ENCODE measurements at places on chromosomes 2 and 18.

DNA sequence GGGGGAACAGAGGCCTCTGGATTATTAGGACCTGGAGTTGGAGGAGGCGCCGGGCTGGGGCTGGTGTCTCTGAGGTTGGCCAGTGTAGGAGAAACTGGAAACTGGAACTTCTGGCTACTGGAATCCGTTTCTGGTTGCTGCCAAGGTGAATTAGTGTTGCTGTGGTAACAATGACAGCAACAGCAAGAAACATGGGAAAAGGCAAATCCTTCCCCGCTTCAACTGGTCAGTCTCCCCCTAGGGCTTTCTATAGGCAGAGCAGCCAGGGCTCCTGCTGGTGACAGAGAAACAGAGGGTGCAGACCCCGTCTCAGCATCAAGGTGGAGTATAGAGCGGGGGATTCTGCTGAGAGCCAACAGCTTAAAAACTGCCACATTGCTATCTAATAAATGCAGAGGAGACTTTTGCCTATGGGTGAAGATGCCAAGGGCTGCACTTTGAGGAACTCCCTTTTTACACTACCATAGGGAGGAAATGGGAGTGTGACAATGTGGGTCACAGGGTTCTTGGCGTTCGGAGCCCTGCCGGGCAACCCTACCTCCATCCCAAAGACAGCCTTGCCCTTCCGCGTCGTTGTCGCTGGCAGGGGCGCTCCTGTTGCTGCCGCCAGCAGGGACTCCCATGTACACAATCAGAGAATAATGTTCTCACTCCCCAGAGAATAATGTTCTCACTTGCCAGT lies 81.4 kb upstream of the CABLES1 start:
- no peak for DNase-seq

DNA sequence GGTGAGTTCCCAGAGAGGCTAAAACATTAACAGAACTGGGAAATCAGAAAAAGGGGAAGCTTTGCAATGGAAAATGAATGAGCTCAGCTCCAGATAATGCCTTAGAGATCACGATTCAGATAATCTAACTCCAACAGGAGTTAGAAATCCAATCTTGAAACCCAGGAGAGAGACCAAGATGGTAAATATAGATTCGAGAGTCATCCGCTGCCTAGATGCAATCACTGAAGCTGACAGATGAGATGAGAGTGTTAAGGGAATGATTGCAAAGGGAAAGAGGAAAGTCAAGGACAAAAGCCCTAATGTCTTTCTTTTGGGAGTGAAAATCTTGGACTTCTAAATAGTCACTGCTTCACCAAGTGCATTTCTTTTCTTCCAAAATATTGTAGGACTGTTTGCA lies 722.0 kb downstream of the EPHA4 start:
- no peak for DNase-seq

- DNase-seq, result no peak
Observed at GRCh38 chr2:238808761-238809160, 39.1 kb upstream of the TWIST2 start.

DNA sequence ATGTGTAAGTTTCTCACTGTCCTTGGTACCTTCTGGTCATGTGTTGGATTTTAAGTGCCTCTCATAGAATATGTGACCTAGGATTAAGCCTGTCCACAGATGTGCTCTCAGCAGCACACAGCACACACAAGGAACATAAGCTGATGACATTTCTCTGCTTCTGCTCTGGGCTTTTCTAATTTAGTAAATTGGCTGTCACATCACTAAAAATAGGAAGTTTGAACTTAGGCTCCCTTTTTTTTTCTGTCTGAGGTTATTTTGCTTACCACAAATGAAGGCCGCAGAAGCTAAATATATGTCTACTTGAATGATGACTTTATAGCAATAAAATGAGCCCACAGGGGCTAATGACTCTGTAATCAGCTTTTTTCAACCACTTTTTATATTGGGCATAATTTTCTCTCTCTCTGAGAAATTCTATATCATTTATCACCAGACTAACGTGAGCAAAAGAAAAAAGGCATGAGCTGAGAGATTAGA lies 150.2 kb upstream of the KLHL14 start:
- DNase-seq, result no peak

DNA sequence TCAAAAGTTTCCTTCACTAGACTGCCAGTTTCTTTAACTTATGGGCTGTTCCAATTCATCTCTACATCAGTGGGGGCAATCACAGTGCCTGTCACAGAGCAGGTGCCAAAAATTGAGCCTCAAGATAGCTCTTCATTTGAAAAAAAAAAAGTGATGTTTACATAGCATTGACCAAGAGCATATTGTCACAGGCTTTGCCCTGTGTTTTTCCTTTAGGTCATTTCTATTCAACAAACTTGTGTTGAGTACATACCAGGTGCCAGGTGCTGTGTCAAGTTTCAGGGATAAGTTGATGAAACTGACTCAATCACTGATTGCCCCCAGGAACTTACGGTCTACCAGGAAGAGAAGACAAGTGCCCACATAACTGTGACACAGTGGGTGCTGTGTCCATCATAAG lies 22.2 kb upstream of the NT5C1B start:
- no peak for DNase-seq

DNA sequence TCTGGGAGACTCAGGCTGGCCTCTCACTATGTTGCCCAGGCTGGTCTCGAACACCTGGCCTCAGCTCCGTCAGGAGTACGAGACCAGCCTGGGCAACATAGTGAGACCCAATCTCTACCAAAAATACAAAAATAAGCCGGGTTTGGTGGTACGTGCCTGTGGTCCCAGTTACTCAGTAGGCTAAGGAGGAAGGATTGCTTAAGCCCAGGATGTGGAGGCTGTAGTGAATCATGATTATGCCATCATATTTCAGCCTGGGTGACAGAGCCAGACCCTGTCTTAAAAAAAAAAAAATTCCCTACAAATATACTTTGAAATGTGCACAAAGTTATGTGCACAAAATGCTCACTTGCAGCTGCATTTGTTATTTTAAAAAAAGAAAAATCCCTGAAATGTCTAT lies 26.3 kb upstream of the AGAP1 start:
- DNase-seq, result no peak

- no peak for DNase-seq
Observed at GRCh38 chr2:28576714-28577113, 80.9 kb downstream of the PLB1 start.

- no peak for DNase-seq
Observed at GRCh38 chr2:149931486-149931885, 343.9 kb upstream of the MMADHC start.

GRCh38 chr2:60292242-60292641 lies 261.2 kb downstream of the BCL11A start:
- DNase-seq, result no peak

DNA sequence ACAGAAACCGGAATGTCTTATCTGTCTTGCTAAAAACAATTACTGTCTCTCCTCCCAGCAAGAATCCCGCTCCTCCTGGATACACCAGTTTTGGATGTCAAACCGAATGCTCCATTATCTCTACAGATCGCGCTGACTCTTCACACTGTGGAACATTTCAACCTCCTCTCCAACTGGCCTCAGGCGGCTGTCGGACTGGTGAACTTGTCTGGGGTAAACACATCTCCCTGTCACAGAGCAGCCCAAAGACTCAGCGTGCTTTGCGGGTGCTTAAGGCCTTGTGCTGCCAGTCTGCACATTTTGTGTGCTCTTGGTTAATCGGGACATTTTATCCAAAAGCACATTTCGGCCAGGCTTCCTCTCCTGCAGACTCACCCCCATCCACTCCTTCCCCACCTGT lies 173.1 kb downstream of the ICOS start:
- DNase-seq, result no peak

GRCh38 chr2:64839844-64840243 lies 149.4 kb upstream of the SLC1A4 start:
- no peak for DNase-seq

DNA sequence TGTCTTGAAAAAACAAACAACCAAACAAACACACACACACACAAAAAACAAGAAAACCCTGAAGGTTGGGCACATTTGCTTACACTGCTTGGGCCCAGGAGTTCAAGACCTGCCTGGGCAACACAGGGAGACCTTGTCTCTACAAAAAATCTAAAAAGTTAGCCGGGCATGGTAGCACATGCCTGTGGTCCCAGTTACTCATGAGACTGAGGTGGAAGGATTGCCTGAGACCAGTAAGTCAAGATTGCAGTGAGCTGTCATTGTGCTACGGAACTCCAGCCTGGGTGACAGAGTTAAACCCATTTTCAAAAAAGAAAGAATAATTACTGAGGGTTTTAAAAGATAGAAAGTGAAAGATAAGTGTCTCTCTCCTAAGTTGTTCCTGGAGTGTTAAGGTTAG lies 103.4 kb downstream of the MBD5 start:
- DNase-seq, result no peak

DNA sequence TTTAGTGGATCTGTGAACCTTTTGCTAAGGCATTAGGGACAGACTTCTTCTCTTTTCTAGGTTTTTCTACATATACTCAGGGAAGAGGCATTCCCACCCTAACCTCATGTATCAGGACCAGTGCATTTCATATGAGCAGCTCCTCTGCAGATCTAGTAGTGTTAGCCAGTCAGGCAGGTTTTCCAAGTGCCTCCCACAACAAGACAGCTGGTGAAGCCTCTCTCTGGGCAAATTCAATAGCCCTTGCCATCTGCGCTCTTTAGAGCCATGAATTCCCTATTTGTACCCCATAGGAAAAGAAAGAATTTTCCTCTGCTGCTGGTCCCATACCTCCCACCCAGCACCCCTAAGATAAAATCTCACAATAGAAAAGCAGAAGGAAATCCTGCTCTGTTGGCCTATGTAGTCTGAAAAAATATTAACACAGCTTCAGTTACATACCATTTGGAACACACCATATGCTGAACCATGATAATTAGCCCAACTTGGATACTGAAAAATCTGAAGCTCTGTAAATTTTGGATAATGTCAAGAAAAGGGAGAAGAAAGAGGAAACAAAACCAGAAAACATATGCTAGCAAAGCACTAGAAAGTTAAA lies 1354.6 kb upstream of the NRXN1 start:
- DNase-seq, result no peak

DNA sequence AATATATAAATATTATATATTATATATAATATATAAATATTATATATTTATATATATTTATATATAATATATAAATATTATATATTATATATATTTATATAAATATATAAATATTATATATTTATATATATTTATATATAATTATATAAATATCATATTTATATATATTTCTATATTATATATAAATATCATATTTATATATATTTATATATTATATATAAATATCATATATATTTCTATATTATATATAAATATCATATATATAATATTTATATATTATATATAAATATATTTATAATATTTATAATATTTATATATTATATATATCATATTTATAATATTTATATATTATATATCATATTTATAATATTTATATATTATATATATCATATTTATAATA lies 321.4 kb downstream of the CDH2 start:
- no peak for DNase-seq

DNA sequence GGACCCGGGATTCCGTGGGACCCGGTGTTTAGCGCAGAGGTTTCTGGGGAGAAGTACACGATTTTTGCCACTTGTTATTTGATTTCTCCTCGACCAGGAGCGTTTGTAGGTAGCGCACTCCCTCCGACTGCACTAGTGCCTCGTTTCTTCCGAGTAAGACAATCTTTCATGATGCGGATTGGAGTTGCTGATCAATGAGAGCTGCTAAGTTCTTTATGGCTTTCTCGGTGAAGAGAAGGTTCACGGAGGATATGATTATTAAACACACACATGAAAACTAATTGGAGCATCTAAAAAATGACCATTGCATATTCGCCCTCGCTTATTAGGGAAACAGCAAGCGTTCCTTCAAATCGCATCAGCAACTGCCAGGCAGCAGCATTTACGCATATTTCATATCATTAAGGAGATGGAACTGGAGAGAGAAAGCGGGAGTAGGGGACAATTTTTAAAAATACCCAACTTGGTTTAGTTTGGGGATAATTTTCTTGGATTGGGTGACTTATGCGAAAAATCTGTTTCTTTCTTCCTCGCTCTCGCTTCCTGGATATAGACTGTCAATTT lies 616 bp downstream of the EML6 start:
- no peak for DNase-seq

Measured in activated CD4-positive, CD25-positive, alpha-beta regulatory T cell treated with anti-CD3 and anti-CD28 coated beads, Interleukin-2, amount 50 U/mL, for 72 hours (primary cell).